ENCODE measurements at places on chromosomes 5 and 9. TPM values are rescaled to one million over a fixed set of nuclear protein-coding genes. Genes with fewer than 3 reads are reported as not detected.

DNA sequence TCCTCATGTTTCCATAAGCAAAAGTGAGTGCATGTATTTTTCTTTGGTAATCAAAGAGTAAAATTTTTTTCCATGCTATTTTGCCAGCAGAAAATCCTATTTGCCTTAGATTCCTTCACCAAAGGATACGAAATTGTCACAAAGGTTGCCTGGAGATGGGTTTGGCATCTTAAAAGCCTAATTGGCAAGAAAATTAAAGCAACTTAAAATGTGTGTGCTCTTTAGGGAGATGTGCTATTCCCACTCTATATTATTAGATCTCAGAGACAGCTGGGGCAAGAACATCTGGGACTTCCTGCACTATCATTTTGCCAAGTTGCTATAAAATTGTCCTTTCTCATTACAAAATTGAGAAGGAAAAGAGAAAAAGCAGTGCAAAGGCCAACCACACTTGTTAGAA is 146.1 kb downstream of the PLCXD3 start:
- no peak for DNase-seq

DNA sequence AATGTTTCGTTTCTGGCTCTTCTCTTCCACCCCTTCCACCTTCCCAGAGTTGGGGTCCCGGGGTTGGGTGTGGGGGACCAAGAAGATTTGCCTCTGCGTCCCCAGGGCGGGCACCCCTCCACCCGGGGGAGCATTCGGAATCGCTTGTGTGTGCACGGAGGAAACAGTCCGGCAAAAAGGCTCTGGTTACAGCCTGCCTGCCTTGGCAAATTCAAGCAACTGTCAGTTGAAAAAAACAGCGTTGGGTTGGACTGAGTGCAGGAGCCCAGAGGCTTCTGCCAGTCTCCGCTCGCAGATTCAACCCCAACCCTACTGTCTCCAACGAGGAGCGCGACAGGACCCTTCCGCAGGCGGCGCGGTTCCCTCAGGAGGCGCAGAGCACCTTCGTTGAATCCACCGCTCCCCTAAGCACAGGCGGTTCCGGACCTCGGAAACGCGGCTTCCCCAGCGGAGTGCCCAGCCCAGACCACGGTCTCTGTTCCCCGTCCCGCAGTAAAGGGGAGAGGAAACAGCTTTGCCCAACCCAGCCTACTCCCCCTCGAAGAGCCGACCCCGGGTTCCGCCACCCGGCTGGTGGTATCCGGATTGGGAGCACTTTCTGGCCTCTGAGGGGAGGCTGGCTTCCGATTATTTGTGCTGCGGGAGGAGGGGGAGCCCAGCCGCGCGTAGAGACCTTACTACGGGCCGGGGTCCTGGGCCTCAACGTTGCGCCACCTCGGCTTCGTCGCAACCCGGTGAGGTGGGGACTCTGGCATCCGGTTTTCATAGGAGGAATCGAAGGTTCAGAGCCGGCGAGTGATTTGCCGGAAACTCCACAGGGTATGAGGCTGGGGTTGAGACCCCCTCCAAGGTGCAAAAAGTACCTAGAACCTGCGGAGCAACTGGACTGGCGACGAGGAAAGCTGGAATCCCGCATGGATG is 9.6 kb downstream of the LHX6 start:
- DNase-seq = no peak

DNA sequence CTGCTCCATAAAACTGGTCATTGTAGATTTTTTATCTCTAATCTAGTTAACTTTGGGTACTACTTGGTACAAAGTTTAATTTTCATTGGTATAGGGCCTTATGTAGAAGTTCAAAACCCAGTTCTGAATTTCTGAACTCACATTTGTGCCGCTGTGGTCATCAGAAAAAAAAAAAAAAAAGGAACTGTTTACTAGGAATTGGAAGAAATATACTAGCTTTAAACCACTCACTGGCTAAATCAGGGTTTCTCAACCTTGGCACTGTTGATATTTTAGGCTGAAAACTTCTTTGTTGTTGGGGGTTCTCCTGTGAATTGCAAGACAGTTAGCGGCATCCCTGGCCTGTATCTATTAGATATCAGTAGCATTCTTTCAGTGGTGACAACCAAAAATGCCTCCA is 4.1 kb upstream of the ZFYVE16 start:
- no peak for DNase-seq

GRCh38 chr9:133526721-133527321 is 2.1 kb upstream of the MYMK start:
- DNase-seq = no peak

DNA sequence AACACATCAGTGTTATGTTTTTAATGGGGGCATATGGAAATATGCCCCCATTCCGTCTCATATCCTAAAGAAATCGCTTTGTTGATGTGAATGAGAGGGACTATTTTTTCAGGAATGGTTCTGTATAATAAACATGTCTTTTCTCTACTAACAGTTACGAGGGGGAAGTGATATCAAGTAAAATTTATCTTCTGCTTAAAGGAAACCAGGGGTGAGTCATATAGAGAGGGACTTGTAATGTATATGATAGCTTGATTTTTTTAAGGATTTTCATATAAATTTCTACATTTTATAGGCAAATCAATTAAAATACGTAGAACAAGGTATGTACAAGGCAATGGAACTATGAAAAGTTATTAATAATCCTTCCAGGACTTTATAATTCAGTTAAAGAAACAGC is 207.1 kb downstream of the SEMA5A start:
- no peak for DNase-seq

- DNase-seq = no peak
These were observed 14.9 kb upstream of the PCSK1 start for GRCh38 chr5:96447949-96448348.

GRCh38 chr9:92612292-92612691 is 57.6 kb downstream of the IPPK start:
- DNase-seq = no peak

GRCh38 chr5:18393565-18394442 is 759.5 kb downstream of the TAF11L14 start:
- peak; percentile 33 for DNase-seq

DNA sequence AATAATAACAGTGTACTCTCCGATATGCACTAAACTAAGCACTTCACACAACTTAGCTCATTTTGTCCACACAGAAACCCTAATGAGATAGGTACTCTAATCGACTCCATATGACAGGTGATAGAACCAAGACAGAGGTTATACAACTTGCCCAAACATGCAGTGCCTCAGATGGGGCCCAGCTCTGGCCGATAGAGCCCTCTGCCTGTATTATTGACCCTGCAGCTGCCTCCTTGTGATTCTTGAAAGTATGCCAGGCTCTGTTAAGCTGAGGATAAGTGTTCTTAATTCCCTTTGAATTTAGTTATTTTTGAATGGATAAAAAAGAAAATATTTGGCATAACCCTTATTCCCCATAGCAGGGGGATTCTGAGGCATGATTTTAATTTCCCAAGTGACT is 78.5 kb downstream of the HMHB1 start:
- DNase-seq = no peak

DNA sequence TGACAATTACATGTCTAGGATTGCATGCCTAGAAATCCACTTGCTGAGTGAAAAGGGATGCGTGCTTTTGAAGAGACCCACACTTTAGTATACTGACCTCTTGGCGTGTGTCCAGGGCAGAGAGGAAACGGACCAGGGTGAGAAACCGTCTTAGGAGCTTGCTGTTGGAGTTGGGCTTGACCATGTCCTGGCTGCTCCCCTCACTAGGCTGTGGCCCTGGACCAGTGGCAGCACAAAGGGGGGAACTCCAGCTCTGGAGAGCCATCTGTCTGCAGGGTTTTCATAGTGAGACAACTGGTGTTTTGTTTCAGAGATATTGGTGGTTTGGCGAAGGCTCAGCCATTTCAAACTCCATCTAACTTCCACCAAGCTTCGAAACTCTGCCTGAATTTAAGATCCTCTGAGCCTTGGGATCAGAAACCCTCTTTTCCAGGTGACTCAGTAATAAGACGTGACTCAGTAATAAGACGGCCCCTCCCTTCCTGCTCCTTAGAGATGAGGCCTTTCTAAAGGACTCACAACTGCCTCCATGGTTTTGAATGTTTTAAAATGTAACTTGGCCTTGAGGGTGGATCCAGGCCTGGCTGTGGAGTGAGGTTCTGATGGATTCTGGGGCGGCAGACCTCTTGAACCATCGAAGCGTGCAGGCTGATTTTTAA is 165.8 kb downstream of the MELK start:
- no peak for DNase-seq

GRCh38 chr9:71268871-71269635 is 147.6 kb upstream of the TRPM3 start:
- no peak for DNase-seq

- no peak for DNase-seq
These were observed 17.0 kb upstream of the WHRN start for GRCh38 chr9:114522286-114522685.

GRCh38 chr5:151255621-151256286 is 2.8 kb downstream of the GM2A start:
- DNase-seq = no peak

DNA sequence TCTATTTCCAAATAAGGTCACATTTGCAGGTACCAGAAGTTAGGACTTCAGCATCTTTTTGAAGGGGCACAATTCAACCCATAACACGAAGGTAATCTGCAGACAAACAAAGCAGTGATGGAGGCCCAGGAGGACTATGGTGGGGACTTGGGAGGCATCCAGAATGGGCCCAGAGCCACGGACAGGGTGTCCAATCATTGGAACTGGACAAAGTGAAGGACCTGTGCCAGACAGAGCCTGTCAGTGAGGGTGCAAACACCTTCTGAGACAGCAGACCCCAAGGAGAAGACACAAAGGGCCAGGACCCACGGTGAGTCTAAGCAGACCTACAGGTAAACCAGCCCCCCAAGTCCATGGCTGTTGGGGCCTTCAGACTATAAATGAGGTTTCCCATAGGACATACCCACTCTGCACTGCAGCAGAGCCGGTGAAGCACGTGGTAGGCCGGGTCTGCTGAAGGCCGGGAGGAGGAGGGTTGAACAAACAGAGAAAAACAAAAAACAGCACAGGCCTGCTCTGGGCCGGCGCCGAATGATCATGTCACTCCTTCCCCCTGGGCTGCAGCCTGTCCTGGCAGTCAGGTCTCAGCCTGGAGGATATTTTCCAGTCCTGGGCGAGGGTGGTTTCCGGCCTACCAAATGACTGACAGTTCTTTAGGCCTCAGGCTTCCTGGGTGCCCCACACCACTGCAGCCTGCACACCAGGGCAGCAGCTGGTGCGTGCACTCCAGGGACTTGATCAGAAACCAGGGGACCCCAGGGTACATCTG is 84.4 kb downstream of the COL23A1 start:
- DNase-seq = no peak

DNA sequence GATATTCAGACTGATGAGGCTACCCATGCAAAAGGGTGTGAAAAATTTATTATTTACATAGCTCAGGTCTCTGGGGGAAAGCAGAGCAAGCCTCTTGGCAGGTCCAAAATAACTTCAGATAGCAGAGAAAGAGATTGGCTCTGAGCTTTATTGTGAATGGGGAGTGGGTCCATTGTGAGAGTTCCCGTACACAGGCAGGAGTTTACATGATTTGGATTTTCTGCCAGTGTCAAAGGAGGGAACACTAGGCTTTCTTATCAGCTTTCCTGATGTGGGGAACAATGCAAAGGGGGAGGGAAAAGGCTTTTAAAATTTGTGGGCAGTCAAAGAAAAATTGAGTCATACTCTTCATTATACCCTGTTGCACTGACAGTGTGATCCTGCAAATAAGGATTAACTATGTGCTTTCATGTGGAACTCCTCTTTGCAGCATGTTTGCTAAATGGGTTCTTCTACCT is 615.0 kb upstream of the RIOK2 start:
- DNase-seq = no peak

OTP gene
- not detected for total RNA-seq

SPATA9 gene
- 0.20 TPM for total RNA-seq

LRRC26 gene
- 0.43 TPM for total RNA-seq

PTPN3 gene
- 16.2 TPM for total RNA-seq

LHX6 gene
- 4.5 TPM for total RNA-seq

RASGRF2 gene
- total RNA-seq = 4.3 TPM

MRPS2 gene
- 29.3 TPM for total RNA-seq

STPG3 gene
- not detected for total RNA-seq

SOHLH1 gene
- not detected for total RNA-seq

Measured in mucosa of gallbladder (tissue), 1 donor.